ENCODE measurements at places on chromosomes 7 and 10. TPM values are rescaled to one million over a fixed set of nuclear protein-coding genes. Genes with fewer than 3 reads are reported as not detected.

The HNRNPF gene
- 230 TPM for total RNA-seq

The LRRD1 gene
- total RNA-seq, result not detected

The FAM237B gene
- total RNA-seq, result not detected

The STEAP1 gene
- total RNA-seq, result 42.7 TPM

The CRTAC1 gene
- total RNA-seq, result 0.72 TPM

The HOGA1 gene
- total RNA-seq, result 0.91 TPM

The AKR1C4 gene
- not detected for total RNA-seq

The RPEL1 gene
- total RNA-seq, result not detected

The SPDYE5 gene
- 0.16 TPM for total RNA-seq

The ANKRD22 gene
- not detected for total RNA-seq

The TACC2 gene
- 46.2 TPM for total RNA-seq

The SEMA3C gene
- 0.18 TPM for total RNA-seq

The MALRD1 gene
- total RNA-seq, result not detected

The PRKCQ gene
- total RNA-seq, result 0.55 TPM

The LRMDA gene
- total RNA-seq, result 5.1 TPM

The CAMK1D gene
- total RNA-seq, result 1.1 TPM

The EPO gene
- not detected for total RNA-seq

The ZNF365 gene
- total RNA-seq, result 2.9 TPM

The NPSR1 gene
- total RNA-seq, result not detected

The ZNF25 gene
- 5.2 TPM for total RNA-seq

The CD36 gene
- total RNA-seq, result 0.58 TPM

The FEZF1 gene
- not detected for total RNA-seq

The LLCFC1 gene
- not detected for total RNA-seq

The HTR5A gene
- total RNA-seq, result not detected

The MNX1 gene
- not detected for total RNA-seq

The SCART1 gene
- 1.1 TPM for total RNA-seq

The PPP1R3C gene
- total RNA-seq, result 0.74 TPM

The AKR1C1 gene
- 1.6 TPM for total RNA-seq

The ABCC2 gene
- 1.7 TPM for total RNA-seq

The EPHA1 gene
- not detected for total RNA-seq

The AOAH gene
- total RNA-seq, result not detected

The DPYSL4 gene
- total RNA-seq, result 32.9 TPM

The KIAA1549 gene
- total RNA-seq, result 12.4 TPM

The PON1 gene
- not detected for total RNA-seq

The IMMP2L gene
- total RNA-seq, result 9.9 TPM
